ENCODE measurements at places on chromosomes 7 and 10.
A peak's percentile ranks its signal among the peaks of the same experiment; 100 is the strongest.

DNA sequence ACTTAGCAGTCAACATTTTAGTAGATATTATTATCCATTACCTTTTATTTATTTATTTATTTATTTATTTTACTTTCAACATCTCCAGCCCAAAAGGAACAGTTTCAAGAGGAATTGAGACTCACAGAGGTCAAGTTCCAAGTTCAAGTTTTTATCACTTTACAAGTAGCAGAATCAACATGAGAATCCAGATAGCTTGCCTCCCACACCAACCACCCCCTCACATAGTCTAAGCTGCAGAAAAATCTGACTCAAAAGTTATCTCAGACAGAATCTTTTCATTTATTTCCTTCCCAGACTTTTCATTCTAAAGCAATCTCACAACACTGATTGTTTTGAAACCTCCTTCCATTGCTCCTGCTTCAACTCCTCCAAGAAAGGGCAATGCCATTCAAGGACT is 129.6 kb downstream of the GRM3 start:
- DNase-seq: no peak

DNA sequence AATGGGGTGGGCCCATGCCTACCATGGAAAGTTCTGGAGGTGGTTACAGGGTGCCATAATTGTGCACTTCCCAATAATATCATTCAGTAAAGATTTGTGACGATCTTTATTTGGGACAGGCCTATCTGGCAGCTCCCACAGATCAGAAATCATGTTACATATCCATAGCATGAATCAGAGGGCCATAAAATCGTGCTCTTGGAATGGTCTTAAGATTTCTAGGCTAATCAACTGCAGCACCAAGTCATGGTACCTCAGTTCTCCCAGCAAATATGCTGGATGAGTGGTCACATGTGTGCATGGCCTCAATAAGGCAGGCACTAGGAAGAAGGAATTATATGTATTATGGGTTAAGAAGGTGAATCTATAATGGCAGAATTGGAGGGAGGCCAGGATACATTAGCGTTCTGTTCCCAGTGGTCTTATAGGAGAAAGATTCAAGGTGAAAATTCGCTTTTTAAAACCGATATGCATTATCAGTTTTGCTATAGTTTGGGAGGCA is 134.7 kb downstream of the NRP1 start:
- no peak for DNase-seq

GRCh38 chr7:133625046-133625445 is 372.2 kb downstream of the EXOC4 start:
- DNase-seq: no peak

- DNase-seq: no peak
Measured at GRCh38 chr10:101040061-101040460, 9.0 kb downstream of the SFXN3 start.

DNA sequence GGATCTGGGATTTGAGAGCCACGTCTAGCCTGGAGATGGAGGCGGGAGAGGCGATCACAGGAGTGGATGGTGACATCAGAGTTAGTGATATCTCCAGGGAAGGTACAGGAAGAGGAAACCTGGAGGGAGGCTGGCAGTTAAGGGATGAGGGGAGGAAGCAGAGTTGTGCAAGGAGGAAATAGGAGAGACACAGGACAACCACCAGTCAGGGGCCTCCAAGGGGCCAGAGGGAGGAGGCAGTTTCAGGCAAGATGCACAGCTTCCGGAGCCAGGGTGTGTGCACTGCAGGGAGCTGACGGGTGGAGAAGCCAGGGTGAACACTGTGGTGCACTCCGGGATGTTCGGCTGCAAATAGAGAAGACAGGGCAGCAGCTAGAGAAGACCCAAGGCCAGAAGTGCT is 141.2 kb downstream of the GLI3 start:
- no peak for DNase-seq

GRCh38 chr10:101217450-101218281 is 11.6 kb downstream of the LBX1 start:
- DNase-seq: no peak

- no peak for DNase-seq
Measured at GRCh38 chr7:126790763-126791162, 462.0 kb downstream of the GRM8 start.

DNA sequence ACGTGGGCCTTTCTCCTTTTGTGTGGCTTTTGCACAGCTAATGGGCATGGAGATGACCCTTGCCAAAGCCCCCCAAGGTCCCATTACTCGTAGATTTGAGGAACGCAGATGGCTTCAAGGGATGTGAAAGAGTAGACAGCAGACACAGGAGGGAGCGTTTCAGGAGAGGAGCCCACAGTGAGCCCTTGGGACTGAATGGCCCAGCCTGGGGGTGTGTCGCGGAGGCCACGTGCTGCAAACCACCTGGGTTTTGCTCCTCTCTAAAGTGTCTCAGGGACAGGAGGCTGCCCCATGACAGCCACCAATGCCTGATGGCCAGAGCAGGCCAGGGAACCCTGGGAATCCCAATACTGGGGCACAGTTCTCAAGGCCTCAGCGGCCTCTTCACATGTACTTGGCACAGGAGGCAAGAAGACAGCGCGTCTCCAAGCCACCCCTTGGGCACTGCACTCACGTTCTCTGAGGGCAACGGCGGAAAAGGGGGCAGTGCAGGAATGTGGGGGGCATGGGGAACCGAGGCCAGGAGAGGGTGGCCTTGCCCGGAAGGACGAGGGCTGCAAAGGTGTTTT is 185.2 kb downstream of the WDR37 start:
- no peak for DNase-seq

GRCh38 chr7:121278120-121279021 is 50.4 kb upstream of the WNT16 start:
- no peak for DNase-seq

GRCh38 chr10:1620803-1621202 is 116.5 kb downstream of the ADARB2 start:
- DNase-seq: no peak

DNA sequence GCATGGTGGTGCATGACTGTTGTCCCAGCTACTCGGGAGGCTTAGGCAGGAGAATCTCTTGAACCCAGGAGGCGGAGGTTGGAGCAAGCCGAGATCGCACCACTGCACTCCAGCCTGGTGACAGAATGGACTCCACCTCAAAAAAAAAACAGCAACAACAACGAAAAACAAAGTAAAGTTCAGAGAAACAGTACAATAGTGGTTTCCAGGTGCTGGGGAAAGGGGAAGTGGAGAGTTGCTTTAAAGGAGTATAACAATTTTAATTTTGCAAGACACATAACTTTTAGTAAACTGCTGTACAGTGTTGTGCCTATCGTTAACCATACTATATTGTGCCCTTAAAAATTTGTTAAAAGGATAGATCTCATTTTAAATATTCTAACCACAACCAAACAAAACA is 662.7 kb upstream of the POT1 start:
- no peak for DNase-seq

GRCh38 chr7:34158368-34159153 is 253.2 kb downstream of the BMPER start:
- no peak for DNase-seq

DNA sequence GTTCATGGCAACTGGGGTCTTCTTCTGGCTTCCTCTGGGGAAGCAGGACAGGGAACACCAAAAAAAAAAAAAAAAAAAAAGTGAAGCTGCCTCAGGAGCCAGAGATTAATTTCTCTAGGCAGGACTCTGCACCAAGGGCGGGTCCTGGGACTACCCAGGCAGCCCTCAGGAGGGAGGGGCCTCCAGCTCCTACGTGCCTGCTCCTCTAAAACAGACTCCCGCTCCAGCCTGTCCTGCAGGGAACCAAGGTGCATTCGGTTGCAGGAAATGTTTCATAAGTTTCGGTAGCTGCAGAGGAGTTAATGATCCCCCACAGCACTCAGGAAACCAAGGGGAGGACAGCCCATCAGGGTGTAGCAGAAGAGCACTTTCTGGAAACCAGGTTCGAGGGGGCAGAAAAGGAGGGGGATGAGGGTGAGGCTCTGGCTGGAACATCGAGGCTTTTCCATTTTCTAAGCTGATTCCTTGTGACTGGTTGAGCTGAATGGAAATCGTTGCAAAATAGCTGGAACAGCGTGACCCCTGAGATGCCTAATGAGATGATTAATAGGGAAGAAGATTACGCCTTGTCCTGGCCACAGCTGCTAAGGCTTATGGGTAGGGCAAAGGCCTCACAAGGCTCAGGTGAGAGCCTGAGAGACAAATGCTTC is 84.2 kb downstream of the STRA8 start:
- DNase-seq: no peak

DNA sequence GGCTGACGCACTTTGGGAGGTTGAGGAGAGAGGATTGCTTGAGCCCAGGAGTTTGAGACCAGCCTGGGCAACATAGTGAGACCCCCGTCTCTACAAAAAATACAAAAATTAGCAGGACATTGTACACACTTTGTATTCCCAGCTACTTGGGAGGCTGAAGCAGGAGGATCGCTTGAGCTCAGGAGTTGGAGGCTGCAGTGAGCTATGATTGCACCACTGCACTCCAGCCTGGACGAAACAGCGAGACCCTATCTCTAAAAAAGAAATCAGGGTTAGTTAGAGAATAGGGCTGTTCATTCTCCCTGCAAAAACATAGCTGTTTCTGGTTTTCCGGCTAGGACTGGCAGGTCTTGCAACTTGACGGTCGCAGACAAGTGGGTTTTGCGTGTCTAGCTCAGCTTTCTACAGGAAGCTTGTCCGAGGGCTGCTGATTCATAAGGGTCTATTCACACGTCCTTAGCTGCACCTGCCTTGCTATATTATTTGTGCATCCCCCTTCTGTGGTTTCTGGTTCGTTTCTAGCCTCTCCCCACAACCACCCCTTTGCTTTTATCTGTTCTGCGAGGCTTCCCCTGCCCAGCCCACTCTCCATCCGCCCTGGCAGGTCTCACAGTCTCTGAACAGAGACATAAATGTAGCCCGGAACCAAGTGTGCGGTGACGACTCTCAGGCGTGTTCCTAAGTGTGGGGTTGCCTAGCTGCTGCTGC is 10.7 kb downstream of the AMZ1 start:
- peak; percentile 44 for DNase-seq

GRCh38 chr7:133857376-133858119 is 269.6 kb upstream of the LRGUK start:
- no peak for DNase-seq

- no peak for DNase-seq
Measured at GRCh38 chr7:50923476-50923875, 140.8 kb upstream of the GRB10 start.

DNA sequence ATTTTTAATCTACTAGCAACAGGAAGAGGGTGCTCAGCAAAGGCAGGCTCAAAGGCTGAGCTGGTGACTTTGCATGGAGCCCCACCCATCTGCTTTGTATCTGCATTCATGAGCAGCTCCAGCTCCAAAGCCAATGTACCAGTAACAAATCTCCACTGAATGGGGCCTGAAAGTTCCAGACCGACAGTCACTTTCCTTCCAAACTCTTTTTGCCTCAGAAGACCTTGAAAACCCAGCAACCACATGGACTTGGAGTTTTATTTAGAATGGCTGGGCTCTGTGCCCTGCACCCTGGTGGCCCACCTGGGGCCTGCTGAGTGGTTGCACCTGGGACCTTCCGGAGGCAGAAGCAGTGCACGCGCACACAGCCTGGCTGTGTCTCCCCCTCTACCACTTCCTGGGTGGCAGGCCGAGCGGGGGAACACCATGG is 195.0 kb upstream of the PLXNA4 start:
- DNase-seq: no peak

GRCh38 chr10:34495938-34496337 is 319.2 kb downstream of the PARD3 start:
- no peak for DNase-seq

DNA sequence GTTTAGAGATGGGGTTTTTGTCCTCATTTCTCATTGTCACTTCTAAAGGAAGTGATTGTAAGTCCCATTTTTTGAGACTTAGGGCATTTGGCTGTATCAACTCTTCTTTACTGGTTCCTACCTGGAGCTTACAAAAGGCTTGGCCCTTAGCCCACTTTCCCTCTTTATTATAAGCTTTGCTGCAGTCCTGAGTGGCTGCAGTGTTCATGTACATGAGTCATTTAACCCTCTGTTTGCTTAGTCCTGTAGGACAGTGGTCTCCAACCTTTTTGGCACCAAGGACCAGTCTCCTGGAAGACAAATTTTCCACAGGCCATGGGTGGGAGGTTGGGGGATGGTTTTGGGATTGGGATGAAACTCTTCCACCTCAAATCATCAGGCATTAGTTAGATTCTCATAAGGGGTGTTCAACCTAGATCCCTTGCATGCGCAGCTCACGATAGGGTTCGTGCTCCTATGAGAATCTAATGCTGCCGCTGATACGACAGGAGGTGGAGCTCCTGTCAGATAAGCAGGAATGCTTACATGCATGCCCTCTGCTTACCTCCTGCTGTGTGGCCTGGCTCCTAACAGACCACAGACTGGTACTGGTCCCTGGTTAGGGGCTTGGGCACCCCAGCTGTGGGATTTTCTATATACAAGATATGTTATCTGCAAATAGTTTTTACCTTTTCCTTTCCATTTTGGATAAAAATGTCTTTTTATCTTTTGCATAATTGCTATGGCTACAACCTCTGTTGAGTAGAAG is 99.7 kb downstream of the CCSER2 start:
- DNase-seq: no peak

DNA sequence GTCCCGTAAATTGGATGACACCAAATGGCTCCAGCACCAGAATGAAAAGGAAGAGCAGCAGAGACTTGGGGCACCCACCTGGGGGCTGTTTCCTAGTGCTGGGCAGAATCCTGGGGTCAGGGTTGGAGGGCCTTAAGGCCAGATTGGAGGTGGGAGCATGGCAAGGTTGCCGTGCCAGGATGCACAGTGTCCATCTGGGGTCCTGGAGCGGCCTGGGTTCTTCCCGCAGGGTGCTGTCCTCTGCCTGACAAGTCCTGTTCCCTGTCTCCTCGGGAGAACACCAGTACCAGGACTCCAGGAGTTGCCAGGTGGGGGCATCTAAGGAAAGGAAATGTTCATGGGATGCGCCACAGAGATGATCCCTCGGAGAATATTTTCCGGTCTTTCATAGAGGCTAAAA is 42.8 kb downstream of the MGMT start:
- DNase-seq: no peak

DNA sequence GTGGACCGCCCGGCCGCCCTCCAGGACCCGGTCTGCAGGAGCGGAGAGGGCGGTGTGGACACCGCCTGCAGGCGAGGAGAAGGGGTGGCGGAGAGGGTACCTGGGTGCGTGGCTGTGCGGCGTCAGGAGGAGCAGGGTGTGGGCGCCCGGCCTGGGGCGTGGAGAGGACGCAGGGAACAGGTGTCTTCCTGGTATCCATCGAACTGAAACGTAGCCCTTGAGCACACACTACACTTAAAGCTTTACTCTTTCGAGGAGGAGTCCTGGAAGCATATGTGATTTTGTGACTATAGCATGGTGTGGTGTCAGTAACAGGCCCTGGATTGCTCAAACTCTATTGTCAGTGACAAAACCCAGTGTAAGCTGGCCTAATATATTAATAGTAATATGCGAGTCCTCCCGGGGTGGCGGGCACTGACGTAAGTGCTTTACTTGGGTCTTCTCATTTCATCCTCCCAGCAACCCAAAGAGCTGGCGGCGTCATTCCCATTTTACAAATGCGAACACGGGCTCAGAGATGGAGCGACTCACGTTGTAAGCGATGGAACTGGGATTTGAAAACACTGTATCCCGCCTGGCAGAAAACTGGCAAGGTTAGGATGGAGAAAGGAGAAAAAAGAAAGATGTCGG is 508 bp upstream of the TECPR1 start:
- DNase-seq: no peak

All from stimulated activated CD8-positive, alpha-beta memory T cell treated with anti-CD3 and anti-CD28 coated beads, Interleukin-7, amount 100 ng/mL, for 1 hour (primary cell).